Purkinje cell (primary cell): ENCODE measurements at places on chromosomes 6 and 20. TPM values are rescaled to one million over a fixed set of nuclear protein-coding genes. Genes with fewer than 3 reads are reported as not detected.

The GPX5 gene
- polyA plus RNA-seq, result not detected in 2 replicates

The IGF2R gene
- polyA plus RNA-seq, result 5.7 and 7.6 TPM in 2 replicates

The ZKSCAN4 gene
- 0.23 and 2.5 TPM in 2 replicates for polyA plus RNA-seq

The SLC35F1 gene
- 11.1 and 22.7 TPM in 2 replicates for polyA plus RNA-seq

The SIRPG gene
- 4.9 TPM in 1 of 2 replicates, not detected in the other for polyA plus RNA-seq

The TCFL5 gene
- polyA plus RNA-seq, result 1.4 and 3.9 TPM in 2 replicates

The SLC52A3 gene
- not detected in 2 replicates for polyA plus RNA-seq

The SUMO4 gene
- 2.7 TPM in 1 of 2 replicates, not detected in the other for polyA plus RNA-seq

The TBX18 gene
- not detected in 2 replicates for polyA plus RNA-seq

The SYNGAP1 gene
- 0.24 and 1.9 TPM in 2 replicates for polyA plus RNA-seq

The DEF6 gene
- polyA plus RNA-seq, result 0.66 and 2.3 TPM in 2 replicates

The LCA5 gene
- 6.4 and 7.2 TPM in 2 replicates for polyA plus RNA-seq
